Activated T-cell treated with anti-CD3 and anti-CD28 coated beads for 24 hours (primary cell): ENCODE measurements at places on chromosomes 4 and X.

DNA sequence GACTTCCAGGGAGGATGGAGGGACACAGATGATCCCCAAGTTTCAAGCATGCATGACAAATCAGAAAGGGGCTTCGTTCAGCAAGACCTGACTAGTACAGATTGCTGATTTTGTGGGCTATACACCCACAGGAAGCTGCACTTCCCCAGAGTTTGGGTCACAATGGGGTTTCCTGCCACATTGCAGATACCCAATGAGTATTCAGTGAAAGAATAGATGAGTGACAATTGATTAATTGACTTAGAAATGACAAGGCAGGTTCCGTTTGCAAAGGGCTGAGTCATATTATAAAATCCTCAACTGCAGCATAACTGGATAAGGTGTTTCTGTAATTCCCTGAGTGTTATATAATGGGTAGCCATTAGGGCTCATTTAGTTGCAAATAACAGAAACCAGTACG lies 146.6 kb upstream of the TBL1X start:
- DNase-seq: no peak

DNA sequence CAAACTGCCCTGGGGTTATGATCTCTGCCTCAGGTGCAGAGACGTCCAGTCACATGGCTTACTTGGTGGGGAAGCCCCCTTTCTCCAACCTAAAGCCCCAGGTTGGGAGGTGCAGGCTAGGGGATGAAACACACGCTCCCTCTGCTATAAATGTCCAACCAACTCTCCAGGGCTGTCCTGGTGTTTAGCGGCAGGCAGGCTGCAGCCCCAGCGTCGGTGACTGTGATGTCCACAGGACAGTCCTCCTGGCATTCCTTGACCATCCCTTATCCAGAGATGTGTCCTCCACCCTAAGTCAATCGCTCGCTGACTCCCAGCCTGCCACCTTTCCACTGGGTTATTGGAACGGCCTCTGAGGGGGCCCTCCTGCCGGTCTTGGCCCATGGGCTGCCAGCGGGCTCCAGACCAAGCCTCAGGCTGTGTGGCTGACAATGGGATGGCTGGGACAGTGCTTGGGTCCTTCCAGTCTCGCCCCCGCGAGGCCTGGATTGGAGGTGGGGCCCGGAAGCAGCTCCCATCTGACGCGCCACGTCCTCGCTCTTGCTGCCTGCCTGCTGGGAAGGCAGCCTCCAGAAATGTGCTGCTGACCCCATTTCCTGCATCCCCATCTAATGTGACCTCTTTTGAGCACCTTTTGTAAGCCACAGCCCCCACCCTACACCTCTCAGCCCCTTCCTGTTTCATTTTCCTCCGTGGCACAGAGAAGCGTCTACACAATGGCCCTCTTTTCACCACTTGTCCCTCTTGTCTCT lies 60.8 kb upstream of the ADRA2C start:
- DNase-seq: no peak

- DNase-seq: no peak
Observed at GRCh38 chr4:38869511-38869910, 1.9 kb downstream of the FAM114A1 start.

- DNase-seq: no peak
Observed at GRCh38 chr4:71992571-71993312, 39.1 kb upstream of the NPFFR2 start.

GRCh38 chr4:23365086-23365485 lies 524.8 kb downstream of the PPARGC1A start:
- no peak for DNase-seq

- DNase-seq: no peak
Observed at GRCh38 chr4:57612279-57612678, 502.1 kb upstream of the IGFBP7 start.

- DNase-seq: no peak
Observed at GRCh38 chr4:138230048-138230447, 12.1 kb downstream of the SLC7A11 start.

DNA sequence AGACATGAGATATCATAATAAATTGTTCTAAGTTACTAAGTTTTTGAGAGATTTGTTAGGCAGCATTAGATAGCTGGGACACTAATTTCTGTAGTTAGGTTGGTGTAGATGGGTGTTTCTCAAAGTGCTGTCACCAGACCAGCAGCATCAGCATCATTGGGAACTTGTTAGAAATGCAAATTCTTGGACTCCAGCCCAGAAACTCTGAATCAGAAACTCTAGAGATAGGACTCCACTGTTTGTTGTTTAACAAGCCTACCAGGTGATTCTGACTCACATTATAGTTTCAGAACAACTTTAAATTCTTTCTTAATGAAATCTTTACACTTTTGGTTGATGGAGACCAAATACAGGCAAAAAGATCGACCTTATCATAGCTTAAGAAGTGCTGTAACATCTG lies 173.7 kb downstream of the PABPC4L start:
- DNase-seq: no peak

GRCh38 chr4:64130907-64131306 lies 278.3 kb downstream of the TECRL start:
- no peak for DNase-seq

DNA sequence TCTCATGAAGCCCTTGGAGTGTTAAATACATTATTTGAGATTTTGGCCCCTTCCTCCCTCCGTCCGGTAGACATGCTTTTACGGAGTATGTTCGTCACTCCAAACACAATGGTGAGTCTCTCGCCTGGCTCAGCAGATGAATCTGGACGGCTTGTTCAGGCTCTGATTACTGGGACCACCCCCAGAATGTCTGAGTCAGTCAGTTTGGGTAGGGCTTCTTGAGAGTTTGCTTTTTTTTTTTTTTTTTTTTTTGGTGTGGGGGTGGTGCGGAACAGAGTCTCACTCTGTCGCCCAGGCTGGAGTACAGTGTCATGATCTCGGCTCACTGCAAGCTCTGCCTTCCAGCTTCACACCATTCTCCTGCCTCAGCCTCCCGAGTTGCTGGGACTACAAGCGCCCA lies 62.4 kb upstream of the MSANTD1 start:
- no peak for DNase-seq

- no peak for DNase-seq
Observed at GRCh38 chrX:617401-617800, 13.2 kb upstream of the SHOX start.

GRCh38 chrX:9352694-9353411 lies 112.0 kb upstream of the TBL1X start:
- DNase-seq: no peak

DNA sequence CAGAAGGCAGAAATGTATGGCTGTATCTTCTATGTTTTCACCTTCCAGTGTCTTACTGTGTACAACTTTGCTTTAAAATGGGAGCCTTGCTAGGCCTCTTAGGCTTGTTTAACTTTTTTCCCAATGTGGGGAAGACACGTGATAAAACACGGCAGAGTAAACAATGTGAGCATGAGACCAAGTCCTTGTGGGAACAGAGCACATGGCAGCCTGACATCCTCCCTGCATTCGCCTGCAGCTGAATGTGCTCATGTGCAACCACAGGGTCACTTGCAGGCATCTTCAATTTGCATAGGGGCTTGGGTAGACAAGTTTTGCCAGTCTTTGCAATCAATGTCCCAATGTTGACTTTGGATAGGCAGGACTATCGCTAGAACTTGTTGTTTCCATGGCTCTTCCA lies 91.8 kb downstream of the CCNG2 start:
- DNase-seq: no peak

DNA sequence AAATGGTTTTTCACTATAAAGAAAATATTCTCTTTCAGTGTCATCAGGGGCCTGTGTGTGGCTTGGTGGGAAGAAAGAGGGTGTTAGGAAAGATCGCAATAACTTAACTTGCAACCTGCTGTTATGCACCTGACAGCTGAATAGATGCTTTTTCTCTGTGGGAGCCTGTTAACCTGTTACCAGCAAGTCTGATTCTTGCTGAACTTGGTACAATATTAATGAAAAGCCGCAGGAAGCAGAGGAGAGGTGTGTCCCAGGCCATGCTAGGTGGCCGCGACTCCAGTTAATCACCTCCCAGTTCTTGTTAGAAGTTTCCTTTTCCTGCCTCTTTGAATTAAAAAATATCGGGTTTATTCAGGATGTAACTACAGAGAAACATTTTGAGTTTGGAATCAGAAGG lies 494.8 kb upstream of the AGA start:
- DNase-seq: no peak

GRCh38 chr4:181701894-181702293 lies 541.3 kb upstream of the TENM3 start:
- DNase-seq: no peak

GRCh38 chrX:42117318-42117717 lies 194.0 kb upstream of the CASK start:
- no peak for DNase-seq

DNA sequence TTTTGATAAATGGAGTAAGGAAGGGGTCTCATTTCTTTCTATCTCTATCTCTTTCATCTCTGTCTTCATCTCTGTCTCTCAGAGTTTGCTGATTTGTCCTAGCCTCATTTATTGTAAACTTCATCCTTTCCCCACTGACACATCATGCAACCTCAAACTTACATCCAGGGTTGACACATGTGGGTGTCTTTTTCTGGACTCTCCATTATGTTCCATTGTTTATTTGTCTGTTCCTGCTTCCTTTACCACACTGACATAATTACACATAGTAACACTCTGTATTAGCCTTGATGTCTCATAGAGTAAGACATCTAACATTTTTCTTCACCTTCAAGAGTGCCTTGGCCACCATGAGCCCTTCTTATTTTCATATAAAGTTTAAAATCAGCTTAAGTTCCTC lies 8.1 kb upstream of the SRD5A3 start:
- DNase-seq: no peak

- DNase-seq: no peak
Observed at GRCh38 chr4:118743867-118744266, 58.7 kb downstream of the METTL14 start.

- DNase-seq: no peak
Observed at GRCh38 chrX:103949506-103949905, 12.9 kb upstream of the TMSB15B start.

DNA sequence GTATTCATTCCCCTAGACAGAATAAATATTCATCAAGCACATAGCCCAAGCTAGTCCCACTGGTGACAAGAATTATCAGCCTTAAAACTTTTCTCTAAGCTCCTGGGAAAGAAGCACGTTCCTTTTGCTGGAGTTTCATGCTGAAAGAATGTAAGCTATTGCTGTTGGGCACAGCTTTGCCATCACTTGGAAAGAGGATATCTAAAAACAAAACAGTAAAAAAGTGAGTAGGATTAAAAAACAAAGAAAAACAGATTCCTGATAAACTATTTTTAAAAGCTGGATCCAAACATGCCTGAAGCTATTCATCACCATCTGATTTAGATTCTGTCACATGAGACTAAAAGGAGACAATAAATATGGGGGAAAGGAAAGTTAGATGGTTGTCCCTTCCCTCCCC lies 176.8 kb downstream of the SCFD2 start:
- DNase-seq: no peak

- DNase-seq: no peak
Observed at GRCh38 chr4:133377286-133377685, 228.2 kb downstream of the PCDH10 start.

- DNase-seq: no peak
Observed at GRCh38 chrX:153551135-153551534, 33.7 kb downstream of the ATP2B3 start.

DNA sequence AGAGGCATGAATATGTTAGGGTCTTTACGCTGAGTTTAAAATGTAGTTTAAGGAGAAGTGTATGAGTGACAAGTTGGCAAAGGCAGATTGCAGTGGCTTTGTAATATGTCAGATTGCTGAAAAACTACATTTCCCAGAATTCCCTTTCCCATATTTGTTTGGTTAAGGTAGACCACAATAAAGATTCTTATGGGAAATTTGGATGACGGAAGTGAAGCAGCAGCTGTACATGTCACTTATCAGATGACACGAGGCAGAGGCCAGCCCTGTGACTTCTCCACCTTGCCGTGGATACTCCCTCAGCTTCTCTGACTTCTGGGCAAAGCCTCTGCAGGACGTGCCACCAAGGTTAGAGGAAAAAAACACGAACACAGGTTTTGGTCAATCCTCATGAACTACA lies 229.7 kb upstream of the DKK2 start:
- DNase-seq: no peak

GRCh38 chrX:36422368-36422767 lies 502.8 kb downstream of the CFAP47 start:
- DNase-seq: no peak

DNA sequence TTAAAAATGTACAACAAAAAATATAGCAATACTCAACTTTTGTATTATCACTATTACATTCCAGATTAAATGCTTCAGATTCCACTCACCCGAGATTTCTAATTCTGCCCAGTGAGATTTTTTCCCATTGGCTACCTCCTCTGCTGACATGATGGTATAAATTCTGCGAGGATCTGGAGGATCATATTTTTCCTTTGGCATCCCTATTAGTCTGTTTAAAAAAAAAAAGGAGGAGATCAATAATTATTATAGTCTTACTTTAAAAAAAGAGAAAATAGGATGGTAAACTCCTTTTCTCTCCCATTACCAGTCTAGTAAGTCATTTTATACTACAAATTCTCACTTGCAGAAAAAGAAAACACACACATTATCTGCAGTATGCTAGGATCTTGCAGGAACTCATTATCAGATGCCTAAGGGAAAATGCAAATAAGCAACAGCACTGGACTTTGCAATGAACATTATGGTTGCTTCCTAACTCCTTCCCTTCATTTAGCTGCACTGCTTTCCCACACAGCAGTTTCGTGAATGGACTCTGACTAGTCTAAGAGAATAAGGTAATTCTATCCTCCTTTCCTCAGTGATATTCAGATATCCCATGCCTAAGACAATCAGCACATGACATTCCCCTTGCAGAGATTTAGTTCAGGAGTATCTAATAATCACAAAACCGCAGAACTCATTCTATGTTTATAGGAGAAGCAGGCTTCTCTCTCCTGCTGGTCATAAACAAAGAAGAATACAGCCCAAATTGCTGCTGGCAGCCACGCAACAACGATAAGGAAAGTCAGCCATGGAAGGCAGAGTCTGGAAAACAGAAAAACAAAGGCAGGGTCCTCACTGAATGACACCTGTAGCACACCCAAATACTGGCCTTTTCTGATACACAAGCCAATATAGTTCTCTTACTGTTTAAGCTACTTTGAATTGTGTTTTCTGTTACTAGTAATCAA lies 42.7 kb downstream of the CNOT6L start:
- no peak for DNase-seq

DNA sequence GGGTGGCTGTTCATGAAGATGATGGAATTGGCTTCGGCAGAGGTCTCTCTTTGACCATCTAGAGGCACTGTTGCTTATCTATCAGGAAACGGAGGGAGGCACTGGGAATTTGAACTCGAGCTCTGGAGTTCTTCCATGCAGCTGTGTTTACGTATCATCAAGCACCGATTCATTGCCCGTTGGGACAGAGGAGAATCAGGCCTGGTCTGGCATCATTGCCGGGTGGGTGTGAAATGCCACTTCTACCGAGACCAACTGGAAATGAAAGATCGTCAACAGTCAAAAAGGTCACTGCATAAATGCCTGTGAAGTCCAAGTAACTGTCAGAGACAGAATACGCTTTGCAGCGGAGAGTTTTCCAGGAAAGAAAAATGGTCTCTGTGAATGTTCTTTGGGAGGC lies 166.9 kb downstream of the ASMT start:
- DNase-seq: no peak

- DNase-seq: no peak
Observed at GRCh38 chrX:115900425-115900824, 270.1 kb upstream of the AGTR2 start.
